ENCODE measurements at places on chromosomes 11 and 22. TPM values are rescaled to one million over a fixed set of nuclear protein-coding genes. Genes with fewer than 3 reads are reported as not detected.

The OR4C13 gene
- total RNA-seq = not detected

DNA sequence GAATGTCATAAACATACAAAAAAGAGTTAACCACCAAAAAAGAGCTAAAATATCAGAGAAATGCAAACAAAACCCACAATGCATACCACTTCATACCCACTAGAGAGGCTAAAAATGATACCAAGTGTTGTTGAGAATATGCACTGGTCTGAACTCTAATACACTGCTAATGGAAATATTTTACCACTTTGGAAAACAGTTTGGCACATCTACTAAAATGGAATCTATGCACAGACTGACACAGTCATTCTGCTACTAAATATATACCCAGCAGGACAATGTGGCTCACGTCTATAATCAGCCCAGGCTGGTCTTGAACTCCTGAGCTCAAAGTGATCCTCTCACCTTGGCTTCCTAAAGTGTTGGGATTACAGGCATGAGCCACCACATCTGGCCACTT is 18.0 kb downstream of the MAPK1 start:
- peak; percentile 25 for DNase-seq

The ESAM gene
- 0.43 TPM for total RNA-seq

DNA sequence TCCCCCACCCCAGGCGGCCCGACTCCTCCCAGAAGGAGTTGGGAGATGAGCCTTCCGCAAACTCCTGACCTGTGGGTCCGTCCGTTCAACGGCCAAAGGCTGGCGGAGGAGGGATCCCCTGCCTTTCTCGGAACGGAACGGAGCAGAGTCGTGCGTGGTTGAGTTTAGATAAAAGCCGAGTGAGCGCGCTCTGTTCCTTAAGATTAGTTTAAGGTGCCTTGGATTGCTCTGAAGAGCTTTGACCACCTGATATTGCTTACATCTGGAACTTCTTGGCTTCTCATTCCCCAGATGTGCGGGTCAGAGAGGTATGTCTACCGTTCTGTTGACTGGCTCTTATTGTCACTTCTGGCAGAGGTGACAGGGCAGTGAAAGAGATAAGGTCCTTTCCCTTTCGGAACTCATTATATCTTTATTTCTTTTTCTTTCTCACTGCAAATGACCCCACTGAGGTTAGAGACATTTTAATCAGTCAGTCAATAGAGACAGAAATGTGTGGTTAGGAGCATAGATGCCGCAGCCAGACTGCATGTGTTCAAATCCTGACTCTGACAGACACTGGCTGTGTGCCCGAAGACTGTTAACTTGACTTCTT is at the start of gene TRIM6:
Gene TRIM6 (plus strand): TSS at position 31 of the 595 bp plus-strand sequence. CDS start 261 bp downstream, at position 292.
- DNase-seq = peak; percentile 75

DNA sequence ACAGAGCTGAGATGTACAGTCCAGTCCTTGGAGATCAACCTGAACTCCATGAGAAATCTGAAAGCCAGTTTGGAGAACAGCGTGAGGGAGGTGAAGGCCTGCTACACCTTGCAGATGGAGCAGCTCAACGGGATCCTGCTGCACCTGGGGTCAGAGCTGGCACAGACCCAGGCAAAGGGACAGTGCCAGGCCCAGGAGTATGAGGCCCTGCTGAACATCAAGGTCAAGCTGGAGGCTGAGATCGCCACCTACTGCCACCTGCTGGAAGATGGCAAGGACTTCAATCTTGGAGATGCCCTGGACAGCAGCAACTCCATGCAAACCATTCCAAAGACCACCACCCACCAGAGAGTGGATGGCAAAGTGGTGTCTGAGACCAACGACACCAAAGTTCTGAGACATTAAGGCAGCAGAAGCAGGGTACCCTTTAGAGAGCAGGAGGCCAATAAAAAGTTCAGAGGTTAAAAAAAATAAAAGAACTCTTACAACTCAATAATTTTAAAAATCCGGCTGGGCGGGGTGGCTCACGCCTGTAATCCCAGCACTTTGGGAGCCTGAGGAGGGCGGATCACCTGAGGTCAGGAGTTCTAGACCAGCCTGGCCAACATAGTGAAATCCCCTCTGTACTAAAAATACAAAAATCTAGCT is 69.9 kb upstream of the RTL6 start:
- DNase-seq = peak; percentile 62

- no peak for DNase-seq
These were observed 62.9 kb upstream of the BID start for GRCh38 chr22:17836992-17837742.

DNA sequence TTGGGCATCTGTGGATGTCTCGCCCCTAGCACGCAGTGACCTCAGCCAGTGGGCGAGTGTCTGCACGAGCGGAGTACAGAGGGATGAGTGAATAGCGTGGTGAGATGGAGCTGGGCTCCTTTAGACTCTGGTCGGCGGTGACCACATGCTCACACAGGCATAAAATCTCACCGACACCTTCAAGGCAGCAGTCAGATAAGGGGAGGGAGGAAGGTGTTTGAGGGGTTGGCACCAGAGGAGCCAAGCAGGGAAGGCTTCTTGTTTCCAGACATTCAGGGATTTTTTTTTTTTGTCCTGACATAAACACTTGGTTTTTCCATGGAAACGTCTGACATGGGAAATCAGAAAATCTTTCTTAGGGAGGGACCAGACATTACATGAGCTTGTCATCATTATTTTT is 35.8 kb downstream of the GRIK4 start:
- DNase-seq = no peak

DNA sequence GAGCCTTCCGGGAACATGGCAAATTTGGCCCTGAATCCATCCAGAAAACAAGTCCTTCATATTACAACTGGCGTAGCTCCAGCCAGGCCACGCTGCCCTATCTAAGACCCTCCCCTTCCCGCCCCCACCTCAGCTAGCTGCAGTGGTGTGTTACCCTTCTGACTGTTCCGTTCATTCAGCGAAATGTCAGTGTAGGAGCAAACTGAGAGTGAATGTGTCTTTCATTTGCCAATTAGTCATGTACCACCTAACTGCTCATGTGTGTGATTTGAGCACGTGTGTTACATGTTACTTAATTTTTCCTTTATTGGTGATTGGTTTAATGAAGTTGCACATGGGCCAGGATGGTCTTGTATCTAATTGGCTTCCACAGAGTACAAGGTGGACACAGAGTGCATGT is 34.8 kb upstream of the POU2AF1 start:
- no peak for DNase-seq

DNA sequence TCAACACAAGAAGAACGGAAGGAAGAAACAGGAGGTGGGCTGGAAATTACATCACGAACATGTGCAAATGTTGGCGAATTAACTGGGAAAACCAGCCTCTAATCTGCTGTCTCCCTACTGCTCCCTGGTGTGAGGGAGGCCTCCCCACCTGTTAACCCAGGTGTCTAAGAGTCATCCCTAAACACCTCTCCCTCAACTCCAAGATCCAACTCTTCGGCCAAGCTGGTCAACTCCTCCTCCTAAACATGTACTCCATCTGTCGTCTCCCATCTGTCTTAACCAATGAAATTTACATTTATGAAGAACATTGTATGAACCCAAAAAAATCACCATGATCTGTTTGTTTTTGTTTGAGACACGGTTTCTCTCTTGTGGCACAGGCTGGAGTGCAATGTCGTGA is 154.2 kb downstream of the LARGE1 start:
- DNase-seq = no peak

- no peak for DNase-seq
These were observed 57.0 kb upstream of the CD5 start for GRCh38 chr11:61045271-61045670.

- DNase-seq = no peak
These were observed 48.0 kb downstream of the IGLL5 start for GRCh38 chr22:22935546-22936157.

DNA sequence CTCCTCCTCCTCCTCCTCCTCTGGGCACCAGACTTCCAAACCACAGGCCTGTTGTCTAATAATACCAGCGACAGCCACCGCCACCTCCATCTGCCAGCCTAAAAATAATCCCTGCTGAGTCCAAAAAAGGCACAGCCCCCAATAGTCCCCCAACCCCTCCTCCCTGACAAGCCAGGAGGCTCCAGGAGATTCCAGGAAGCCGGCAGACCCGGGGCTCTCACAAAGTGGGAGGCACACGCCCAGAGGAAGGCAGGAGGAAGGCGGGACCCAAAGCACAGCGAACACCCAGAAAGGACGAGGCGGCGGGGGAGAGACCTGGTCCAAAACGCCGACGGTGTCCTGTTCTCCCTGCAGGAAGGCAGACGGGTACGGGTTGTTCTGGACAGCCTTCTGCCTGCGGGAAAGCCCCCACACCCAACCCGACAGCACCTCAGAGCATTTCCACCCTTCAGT is 5.9 kb downstream of the IGSF9B start:
- no peak for DNase-seq

GRCh38 chr11:81569999-81570398 is 1163.7 kb downstream of the FAM181B start:
- no peak for DNase-seq

- DNase-seq = no peak
These were observed 65.4 kb downstream of the SMCO4 start for GRCh38 chr11:93477684-93478234.

GRCh38 chr22:26241361-26241760 is 72.1 kb downstream of the SEZ6L start:
- DNase-seq = no peak

- no peak for DNase-seq
These were observed 22.5 kb downstream of the PARVB start for GRCh38 chr22:44046485-44047141.

- DNase-seq = peak; percentile 22
These were observed 115.9 kb downstream of the CEP164 start for GRCh38 chr11:117443266-117444186.

DNA sequence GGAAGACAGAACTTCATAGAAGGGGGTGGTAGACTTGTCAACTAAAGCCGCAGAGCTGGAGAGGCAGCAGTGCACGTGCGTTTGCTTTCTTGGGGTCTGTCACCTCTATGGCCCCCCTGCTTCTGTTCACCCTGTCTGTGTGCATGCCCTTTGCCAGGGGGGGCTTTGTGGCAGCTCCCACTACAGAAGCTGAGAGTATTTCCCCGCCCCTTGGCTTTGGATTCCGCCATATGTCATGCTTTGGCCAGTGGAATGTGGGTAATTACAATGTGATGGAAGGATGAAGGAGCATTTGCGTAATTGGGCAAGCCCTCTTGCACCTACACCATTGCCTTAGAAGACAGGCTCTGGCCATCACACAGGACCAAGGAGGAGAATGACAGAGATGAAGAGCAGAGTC is 153.0 kb downstream of the MPPED1 start:
- DNase-seq = no peak

The OR51I1 gene
- total RNA-seq = not detected

The TCF20 gene
- total RNA-seq = 26.4 TPM

The GDPD4 gene
- 0.64 TPM for total RNA-seq

DNA sequence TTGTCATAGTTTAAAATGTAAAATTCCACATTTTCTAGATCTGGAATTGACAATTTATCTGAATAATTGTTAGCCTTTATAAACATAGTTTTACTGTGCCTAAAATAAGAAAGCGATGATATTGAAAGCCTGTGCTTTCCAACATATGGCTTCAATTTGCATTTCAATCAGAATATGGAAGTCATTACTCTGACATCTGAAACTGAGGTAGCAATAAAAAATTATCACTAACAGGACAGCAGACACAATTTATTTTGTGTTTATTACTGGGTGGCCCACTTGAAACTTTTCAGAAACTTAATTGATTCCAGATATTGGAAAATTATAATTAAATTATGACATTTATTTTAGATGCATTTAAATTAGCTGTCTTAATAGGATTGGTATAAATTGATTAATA is 78.5 kb downstream of the TMEM135 start:
- DNase-seq = no peak

GRCh38 chr11:95716266-95716665 is 73.3 kb downstream of the FAM76B start:
- no peak for DNase-seq

DNA sequence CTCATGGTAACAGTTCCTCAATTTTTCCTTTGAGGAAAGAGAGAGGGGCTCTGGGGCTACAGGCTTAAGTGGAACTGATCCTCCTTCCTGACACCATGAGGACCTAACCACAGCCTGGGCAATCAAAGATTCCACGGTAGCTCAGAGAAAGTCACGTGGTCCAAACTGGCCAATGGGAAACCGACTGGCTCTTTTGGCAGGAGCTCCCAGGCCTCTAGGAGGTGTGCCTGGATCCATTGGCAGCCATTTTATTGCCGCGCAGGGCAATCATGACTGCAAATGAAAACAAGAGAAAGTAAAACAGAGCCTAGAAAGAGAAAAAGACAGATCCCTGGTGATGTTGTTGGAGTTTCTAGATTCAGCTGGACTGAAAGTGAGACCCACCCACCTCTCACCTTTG is 27.3 kb upstream of the ASPHD2 start:
- DNase-seq = no peak

The CABP4 gene
- total RNA-seq = not detected

DNA sequence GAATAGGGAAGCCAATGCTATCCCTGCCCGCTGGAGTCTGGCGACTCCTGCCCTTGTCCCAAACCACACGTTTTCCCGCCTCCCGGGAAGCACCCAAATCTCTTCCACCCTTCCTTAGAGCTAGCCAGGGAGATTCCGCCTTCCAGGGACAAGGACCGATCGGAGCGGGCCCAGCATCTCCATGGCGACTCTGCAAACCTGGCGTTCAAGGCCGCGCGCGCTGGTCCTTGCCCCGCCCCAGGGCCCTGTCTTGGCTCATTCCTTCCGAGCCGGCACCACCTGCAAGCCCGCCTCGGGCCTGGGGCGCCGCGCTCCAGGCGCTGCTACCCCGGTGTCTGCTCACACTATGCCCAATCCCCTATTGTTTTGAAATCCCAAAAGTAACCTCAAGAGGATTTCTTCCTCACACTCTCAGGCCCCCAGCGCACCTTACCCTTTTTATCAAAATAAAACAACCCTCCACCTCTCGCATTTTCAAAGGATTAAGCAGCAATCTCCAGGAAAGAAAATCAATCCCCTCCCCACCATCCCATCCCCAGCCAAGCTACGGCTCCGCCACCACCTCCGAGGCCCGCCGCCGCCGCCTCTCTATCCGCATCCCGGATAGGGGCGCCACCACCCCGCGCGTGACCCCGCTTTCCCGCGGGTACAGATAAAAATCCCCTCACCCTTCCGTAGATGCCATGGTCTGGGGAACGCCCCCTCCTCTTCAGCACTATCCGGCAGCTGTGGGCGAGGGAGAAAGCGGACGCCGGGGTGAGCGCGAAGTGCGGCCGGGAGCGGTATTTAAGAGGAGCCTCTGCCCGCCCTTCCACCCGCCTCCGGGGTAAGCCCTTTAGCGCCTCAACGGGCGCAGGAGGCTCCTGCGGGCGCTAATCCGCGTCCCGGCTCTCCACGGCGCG is 825 bp downstream of the SLC1A2 start:
- no peak for DNase-seq
